Activated T-cell treated with anti-CD3 and anti-CD28 coated beads, Interleukin-2, amount 50 U/mL, for 4 hours (primary cell): ENCODE measurements at places on chromosomes 2 and 18. TPM values are rescaled to one million over a fixed set of nuclear protein-coding genes. Genes with fewer than 3 reads are reported as not detected.

The CIDEA gene
- not detected for total RNA-seq

The MC5R gene
- not detected for total RNA-seq

DNA sequence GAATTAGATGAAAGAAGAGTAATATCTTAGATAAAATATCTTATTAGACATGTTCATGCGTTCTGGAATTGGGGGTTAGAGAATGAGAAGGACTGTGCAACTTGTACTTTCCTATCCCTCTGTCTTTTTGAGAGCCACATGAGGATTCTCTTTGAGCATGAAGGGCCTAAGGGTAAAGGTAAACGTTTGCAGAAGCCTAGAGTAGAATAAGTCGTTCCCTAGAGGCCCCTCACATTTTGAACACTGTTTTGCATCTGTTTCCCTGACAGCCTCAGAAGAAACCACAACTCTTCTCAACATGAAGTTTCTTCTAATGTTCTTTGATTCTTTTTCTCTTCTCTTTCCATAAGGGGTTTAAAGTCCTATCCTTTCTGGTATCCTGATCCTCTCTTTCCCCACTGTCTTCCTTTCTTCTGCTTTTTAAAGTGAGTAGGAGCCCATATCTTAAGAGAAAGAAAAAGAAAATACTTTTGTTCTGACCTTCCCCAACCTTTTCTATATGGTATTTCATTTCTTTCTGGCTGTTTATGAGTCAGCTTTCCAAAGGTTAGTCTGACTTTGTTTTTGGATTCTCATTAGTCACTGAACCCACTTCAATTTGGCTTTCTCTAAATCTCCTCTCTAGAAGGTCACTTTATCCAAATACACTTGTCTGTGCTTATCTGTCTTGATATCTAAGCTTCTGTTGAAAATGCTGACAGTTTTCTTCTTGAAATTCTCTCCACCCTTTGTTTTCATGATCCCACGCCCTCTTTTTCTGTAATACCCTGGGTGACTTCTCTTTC, 34.8 kb downstream of the PPP1R1C start:
- DNase-seq: no peak

GRCh38 chr2:8076448-8077342, 605.2 kb upstream of the ID2 start:
- DNase-seq: no peak

GRCh38 chr18:73365018-73365417, 497.2 kb upstream of the NETO1 start:
- no peak for DNase-seq

DNA sequence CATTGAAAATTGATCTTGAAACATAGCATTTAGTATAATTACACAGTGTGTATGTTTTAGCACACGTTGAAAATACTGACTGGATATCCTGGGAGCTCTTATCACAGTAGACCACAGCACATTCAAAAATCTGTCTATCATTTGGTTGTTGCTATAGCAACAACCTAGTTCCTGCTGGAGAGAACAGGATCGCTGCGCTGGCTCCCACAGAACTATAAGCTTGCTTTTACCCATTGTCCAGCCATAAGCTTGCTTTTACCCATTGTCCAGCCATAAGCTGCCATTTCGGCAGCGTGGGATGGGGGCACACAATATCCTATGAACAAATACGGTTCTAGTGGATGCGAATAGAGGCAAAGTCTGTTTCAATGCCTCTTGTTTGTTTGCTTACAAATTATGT, 70.4 kb upstream of the ST6GAL2 start:
- DNase-seq: no peak
